AG04450 (cell line): ENCODE measurements at places on chromosomes 3 and 15. TPM values are rescaled to one million over a fixed set of nuclear protein-coding genes. Genes with fewer than 3 reads are reported as not detected.

The UROC1 gene
- not detected in 2 replicates for polyA plus RNA-seq

The SLC22A14 gene
- polyA plus RNA-seq: not detected in 2 replicates

The KLF15 gene
- 0.38 and 0.53 TPM in 2 replicates for polyA plus RNA-seq

The SHF gene
- 4.1 and 4.7 TPM in 2 replicates for polyA plus RNA-seq

The RYR3 gene
- not detected in 2 replicates for polyA plus RNA-seq

The SKOR1 gene
- polyA plus RNA-seq: 0.02 TPM in 2 replicates

The PCOLCE2 gene
- 0.96 and 1.1 TPM in 2 replicates for polyA plus RNA-seq

The CCNB2 gene
- 19.7 and 25.9 TPM in 2 replicates for polyA plus RNA-seq

The TRAK1 gene
- polyA plus RNA-seq: 22.3 and 25.1 TPM in 2 replicates

The ST8SIA2 gene
- polyA plus RNA-seq: 0.21 and 0.33 TPM in 2 replicates

The THRB gene
- polyA plus RNA-seq: 0.02 TPM in 1 of 2 replicates, not detected in the other

The JAGN1 gene
- polyA plus RNA-seq: 44.4 and 47.9 TPM in 2 replicates

The RARRES1 gene
- 39.0 and 50.4 TPM in 2 replicates for polyA plus RNA-seq

The RBP2 gene
- polyA plus RNA-seq: not detected in 2 replicates

The GOLGA8H gene
- 0.04 TPM in 1 of 2 replicates, not detected in the other for polyA plus RNA-seq

The DHX36 gene
- polyA plus RNA-seq: 42.3 and 49.3 TPM in 2 replicates

The SLC9C1 gene
- polyA plus RNA-seq: not detected in 2 replicates

The SCN5A gene
- polyA plus RNA-seq: 0.63 and 1.4 TPM in 2 replicates

The GOLGB1 gene
- 30.3 and 35.7 TPM in 2 replicates for polyA plus RNA-seq

The COL6A6 gene
- not detected in 2 replicates for polyA plus RNA-seq

The RPL35A gene
- polyA plus RNA-seq: 1,252 and 1,562 TPM in 2 replicates

The GOLGA6L10 gene
- polyA plus RNA-seq: 0.99 and 1.3 TPM in 2 replicates

The ANP32A gene
- polyA plus RNA-seq: 67.8 and 69.4 TPM in 2 replicates

The CPLX3 gene
- not detected in 2 replicates for polyA plus RNA-seq

The TMC3 gene
- polyA plus RNA-seq: not detected in 2 replicates

The CLRN1 gene
- not detected in 2 replicates for polyA plus RNA-seq

The TMEM89 gene
- not detected in 2 replicates for polyA plus RNA-seq

The GTF2E1 gene
- 12.8 and 15.5 TPM in 2 replicates for polyA plus RNA-seq

The FILIP1L gene
- polyA plus RNA-seq: 75.5 and 90.7 TPM in 2 replicates

The MYO5C gene
- polyA plus RNA-seq: 0.14 and 0.24 TPM in 2 replicates
